Stimulated activated CD8-positive, alpha-beta memory T cell treated with anti-CD3 and anti-CD28 coated beads, Interleukin-4, amount 100 ng/mL, for 1 hour (primary cell): ENCODE measurements at places on chromosomes 7 and 10.

- DNase-seq: no peak
Observed at GRCh38 chr10:58556516-58557165, 44.0 kb downstream of the BICC1 start.

DNA sequence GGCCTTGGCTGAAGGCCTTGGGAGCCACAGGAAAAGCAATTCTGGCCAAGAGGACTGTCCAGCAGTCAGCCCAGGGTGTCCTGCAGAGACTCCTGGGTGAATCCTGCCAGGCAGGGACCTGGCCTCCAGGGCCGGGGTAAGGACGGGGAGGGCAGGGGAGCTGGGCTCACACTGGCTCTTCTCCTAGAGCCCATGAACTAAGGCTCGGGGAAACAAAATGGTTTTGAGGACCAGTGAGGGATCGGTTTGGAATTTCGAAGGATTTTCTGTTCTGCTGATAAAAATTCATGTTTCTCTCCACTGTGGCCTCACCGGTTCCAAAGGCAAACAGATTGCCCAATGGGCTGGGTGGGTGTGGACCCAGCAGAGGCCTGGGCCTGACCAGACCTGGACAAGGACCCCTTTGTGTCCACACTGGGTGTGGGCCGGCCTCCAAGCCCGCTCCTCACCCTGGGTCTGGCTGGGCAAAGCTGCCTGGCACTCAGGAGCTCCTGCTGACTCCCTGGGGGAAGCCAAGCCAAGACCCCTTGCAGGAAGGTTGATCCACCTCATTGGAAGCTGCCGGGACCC lies 27.3 kb downstream of the FAM20C start:
- no peak for DNase-seq

DNA sequence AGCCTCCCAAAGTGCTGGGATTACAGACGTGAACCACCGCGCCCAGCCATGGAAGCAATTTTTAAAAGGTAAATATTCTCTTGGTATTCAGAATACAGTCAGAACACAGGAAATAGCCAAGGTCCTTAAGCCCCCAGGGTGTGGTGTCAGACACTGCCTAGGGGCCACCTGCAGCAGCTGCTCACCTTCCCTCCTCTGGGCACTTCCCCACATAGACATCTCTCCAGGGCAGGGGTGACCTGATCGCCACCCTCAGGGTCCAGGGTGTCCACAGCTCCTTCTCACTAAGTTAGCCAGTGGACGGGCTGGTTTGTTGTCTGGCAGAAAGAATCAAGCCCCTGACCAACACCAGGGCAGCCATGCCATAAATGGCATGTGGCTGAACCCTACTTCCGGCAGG lies 15.9 kb downstream of the URGCP start:
- no peak for DNase-seq

GRCh38 chr10:86757113-86757972 lies 924 bp downstream of the BMPR1A start:
- DNase-seq: no peak

DNA sequence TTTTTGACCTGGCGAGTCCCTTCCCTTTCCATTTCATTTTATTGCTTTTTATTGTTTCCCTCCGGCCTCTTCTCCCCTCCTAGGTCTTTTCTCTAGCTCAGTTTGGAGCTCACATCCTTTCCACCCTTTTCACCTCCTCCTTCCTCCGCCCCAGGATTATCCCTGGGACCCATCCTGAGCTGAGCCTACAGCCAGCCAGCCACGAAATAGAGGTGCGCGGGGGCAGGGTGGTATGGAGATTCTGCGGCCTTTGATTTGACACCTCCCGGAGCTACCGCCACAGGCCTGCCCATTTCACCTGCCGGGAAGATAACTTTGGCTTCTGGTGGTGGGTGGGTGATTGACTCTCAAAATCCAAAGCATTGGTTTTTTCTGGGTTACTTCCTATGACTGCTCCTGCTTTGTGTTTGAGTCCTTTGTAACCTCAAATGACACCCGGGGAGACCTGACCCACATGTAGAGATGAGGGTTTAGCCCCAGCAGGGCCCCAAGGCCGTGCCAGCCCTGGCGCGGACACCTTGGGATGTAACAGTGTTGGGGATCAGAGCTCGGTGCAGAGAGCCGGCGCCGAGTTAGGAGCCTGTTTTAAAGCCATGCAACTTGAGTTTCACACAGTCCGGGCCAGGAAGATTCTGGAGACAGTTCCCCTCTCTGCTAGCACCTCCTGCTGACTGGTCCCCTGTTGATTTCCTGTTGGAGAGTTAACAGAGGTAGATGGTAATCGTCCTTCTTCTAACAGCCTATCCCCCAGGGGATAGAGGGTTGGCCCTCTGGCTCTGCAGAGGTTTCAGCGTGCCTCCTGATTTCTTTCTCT lies 1.5 kb downstream of the DUSP5 start:
- DNase-seq: no peak

DNA sequence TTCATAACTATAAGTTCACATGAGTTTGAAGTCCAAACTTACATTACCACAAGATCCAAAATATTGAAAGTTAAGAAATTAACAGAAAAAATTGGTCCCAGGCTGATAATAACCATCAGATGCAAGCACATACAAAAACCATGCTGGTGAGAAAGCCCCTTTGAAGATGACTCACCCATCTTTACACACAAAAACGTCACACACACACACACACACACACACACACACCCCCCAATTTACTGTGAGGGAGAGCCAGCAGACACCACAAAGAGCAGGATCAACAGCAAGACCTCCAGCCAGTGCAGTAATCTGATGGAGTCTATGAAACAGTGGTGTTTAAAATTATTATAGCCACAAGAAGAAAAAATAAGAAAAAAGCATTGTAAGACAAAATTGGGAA lies 50.1 kb upstream of the DRGX start:
- no peak for DNase-seq

DNA sequence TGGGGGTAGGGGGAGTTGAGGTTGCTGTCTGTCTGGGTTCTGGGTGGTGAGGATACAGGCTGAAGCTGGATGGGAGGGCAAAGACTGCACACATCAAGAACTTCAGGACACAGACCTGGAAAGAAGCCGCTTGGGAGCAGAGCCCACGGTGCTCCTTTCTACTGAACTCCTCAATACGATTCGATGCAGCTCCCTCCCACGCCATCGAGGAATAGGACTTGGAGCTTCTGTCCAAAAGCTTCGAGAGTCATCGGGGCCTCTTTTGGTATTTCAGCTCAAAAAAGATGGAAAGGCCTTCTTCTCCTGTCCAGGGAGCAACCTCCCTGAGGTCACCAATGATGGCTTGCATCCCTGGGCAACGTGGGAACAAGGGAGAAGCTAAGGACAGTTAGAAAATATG lies 407.1 kb upstream of the MGMT start:
- DNase-seq: no peak

DNA sequence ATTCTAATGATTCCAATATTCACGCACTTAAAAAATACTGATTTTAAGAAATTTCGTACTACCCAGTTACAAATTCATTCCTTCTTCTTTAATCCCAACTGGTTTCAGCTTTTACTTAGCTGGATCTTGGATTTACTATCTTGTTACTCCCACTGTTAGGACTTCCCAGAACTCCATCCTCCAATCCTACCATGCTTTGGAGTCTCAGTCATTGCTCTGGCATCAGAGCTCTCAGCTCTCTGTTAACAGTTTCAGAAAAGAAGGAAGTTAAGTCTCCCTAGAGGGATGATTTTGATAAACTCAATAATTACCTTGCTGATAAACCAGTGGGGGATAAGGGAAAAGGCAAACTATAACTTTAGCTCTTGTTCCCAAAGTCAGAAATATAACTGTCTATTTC lies 9.5 kb downstream of the PPA1 start:
- no peak for DNase-seq

- DNase-seq: no peak
Observed at GRCh38 chr10:35362701-35363350, 26.5 kb downstream of the CCNY start.

DNA sequence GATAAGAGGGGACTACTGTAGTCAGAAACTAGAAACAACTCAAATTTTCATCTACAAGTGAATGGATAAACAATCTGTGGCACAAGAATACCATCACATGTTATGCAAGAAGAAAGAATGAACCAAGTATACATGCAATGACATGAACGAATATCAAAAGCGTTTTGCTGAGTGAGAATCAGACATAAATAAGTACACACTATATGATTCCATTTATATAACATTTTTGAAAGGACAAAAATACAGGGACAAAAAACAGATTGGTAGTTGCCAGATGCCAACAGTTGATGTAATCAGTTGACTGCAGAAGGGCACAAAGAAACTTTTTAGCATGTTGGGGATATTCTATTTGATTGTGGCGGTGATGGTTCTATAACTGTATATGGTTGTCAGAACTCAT lies 33.6 kb downstream of the CTNNA3 start:
- no peak for DNase-seq

- no peak for DNase-seq
Observed at GRCh38 chr10:113326160-113327111, 226.4 kb upstream of the HABP2 start.

GRCh38 chr10:75023074-75023473 lies 88.4 kb upstream of the SAMD8 start:
- no peak for DNase-seq

- no peak for DNase-seq
Observed at GRCh38 chr10:73207883-73208282, 39.2 kb downstream of the DNAJC9 start.

DNA sequence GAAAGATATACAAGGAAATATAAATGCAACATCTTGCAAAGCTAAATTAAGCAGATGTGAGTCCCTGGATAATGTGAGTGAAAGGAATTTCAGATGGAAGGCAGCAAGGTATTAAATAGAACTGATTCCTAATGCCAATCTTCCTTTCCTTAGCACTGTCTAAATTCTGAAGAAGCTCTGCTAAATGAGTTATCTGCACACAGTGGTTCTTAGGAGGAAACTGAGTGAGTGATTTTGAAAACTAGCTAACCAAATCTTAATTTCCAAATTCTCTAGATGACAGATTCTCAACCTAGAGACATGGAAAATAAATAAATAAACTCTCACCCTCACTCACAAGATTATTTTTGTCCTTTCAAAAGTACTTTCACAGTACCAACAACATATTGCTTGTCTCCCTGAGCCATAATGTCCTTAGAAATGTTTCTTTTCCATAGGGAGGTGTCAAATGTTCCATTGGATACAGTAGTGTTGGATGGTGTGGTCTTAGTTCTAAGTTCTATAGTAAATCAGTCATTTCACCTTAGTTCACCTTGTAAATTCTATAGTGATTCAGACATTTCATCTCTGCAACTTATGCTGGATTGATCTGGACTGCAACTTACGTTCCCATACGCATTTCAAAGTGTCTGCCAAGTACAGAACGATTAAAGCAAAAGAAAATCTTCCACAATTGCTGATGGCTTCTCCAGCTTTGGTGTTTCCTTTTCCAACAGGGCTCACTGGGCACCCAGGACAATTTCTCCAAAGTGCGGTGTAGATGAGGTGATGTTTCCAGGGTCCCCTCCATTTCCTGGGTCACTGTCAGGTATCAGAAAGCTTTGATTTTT lies 145.4 kb upstream of the FAM171A1 start:
- no peak for DNase-seq

- DNase-seq: no peak
Observed at GRCh38 chr10:86085136-86085535, 281.5 kb downstream of the GRID1 start.

DNA sequence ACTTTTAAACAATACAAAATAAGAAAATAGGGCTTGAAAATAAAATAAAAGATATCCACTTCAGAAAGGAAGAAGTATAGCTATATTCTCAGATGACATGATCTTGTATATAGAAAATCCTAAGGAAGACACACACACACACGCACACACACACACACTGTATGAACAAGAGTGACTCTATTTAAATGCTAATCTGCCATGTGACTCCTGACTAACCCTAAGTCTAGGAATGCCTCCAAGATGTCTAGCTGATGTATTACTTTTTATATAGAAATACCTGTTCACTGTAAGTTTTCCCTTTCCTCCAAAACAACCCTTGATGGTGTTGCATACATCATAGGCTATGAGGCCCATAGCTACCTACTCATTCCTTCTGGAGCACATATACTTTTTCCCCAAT lies 173.1 kb upstream of the LRRTM3 start:
- DNase-seq: no peak

GRCh38 chr7:77753173-77753572 lies 45.1 kb downstream of the TMEM60 start:
- DNase-seq: no peak

- DNase-seq: no peak
Observed at GRCh38 chr10:123570898-123571515, 95.1 kb upstream of the GPR26 start.

- DNase-seq: no peak
Observed at GRCh38 chr10:123146894-123147634, 872 bp upstream of the HMX2 start.

- DNase-seq: no peak
Observed at GRCh38 chr10:120172356-120172755, 279.8 kb downstream of the SEC23IP start.

GRCh38 chr10:47311193-47311931 lies 10.9 kb upstream of the GDF2 start:
- DNase-seq: no peak

DNA sequence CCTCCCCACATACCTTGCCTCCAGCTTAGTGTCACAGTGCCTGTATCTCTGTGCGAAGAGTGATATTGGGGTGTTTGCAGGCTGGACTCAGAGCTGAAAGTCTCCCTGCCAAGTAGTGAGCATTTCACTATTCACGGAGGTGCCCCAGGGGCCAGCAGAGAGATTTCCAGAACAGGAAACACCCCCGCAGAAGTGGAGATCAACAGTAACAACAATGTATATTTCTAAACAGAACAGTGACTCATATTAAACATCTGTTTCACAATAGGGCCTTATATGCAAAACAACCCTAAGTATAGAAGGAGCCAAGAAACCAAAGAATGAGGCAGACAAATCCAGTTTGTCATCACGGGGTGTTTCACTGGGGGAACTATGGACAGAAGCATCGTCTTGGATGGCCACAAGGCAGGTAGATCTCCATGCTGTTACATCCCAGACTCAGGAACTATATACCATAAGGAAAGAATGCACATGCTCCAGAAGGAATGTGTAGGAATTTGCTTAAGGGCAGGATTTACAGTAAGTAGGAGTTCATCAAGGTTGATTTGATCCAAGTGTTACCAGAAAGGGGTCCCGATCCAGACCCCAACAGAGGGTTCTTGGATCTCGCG lies 29.3 kb upstream of the CCL24 start:
- DNase-seq: no peak

DNA sequence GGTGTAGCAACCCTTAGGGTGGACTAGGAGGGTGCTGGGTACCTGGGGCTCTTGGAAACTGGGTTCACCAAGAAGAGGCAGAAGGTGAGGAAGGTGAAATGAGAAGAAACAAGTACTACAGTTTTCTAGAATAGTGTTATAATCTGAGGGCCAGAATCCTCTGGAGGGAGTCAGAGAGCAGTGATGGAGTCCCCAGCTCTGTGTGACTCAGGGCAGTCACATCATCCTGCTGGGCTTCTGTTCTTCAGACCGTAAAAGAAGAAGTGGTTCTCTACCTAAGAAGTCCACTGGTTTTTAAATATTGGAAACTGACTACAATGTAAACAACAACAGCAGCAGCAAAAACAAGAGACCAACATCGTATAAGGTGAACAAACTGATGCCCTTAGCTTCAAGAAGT lies 197.3 kb downstream of the PRPF18 start:
- no peak for DNase-seq

GRCh38 chr10:59670269-59670668 lies 39.4 kb downstream of the SLC16A9 start:
- DNase-seq: no peak

GRCh38 chr10:77553311-77553710 lies 84.3 kb downstream of the KCNMA1 start:
- no peak for DNase-seq
